Activated T-helper 1 cell treated with anti-CD3 and anti-CD28 coated beads, Interleukin-12 subunit alpha, Interleukin-12 subunit beta, Interleukin-2, Interleukin-4 antibody, amounts not matched to agents 30 ng/mL and 10 ng/mL and 1 ng/mL, durations not matched to agents 14 hours and 24 hours and 36 hours (primary cell): ENCODE measurements at places on chromosomes 13 and 19.

DNA sequence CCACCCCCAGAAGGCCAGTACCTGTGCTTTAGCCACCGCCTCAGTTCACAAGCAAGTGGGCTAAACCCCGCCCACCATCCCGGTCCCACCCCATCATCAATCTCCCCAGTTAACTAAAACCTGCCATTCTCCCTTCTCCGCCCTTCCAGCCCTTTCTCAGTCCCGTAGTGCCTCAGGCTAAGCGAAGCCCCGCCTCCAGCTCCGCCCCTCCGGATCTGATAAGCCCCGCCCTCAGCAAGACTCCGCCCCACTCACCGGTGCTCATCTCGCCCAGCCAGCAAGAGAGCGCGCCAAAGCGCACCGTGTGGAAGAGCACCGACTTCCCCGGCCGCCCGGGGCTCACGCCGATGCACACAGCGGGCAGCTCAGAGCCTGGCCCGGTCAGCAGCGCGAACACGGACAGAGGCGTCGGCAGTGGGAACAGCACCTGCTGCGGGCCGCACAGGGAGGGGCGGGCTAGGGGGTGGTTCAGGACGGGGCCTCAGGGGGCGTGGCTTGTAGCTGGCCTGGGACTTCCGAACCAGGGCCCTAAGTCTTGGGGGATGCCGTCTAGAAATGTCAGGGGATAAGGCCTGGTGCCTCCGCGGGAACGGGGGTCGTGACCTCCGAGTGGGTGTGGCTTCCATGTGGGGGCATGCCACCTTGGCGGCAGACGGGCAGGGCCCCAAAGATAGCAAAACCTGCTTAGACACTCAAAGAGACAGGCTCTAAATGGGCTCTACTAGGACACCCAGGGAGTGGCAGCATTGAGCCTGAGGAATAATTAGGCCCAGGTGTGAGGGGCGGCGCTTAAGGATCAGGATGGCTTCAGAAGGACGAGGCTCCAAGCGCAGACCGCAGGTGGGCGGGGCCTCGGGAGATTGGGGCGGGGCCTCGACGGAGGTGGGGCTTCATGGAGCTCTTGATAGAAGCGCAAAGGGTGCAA, 21.4 kb downstream of the MAP4K1 start:
- H3K27ac ChIP-seq = no peak overlapping the region
- no peaks in the 10 kb centered on the region for H3K4me1 ChIP-seq
- H3K36me3 ChIP-seq = peaks cover 34% of the 10 kb centered on the region
- no peaks in the 10 kb centered on the region for H3K27me3 ChIP-seq

GRCh38 chr19:35194012-35194984, 34.2 kb downstream of the FAM187B start:
- H3K4me3 ChIP-seq = no peak overlapping the region
- DNase-seq = no peak
- peaks cover 8% of the 10 kb centered on the region for H3K4me1 ChIP-seq
- H3K36me3 ChIP-seq = no peaks in the 10 kb centered on the region
- H3K27me3 ChIP-seq = peaks cover 12% of the 10 kb centered on the region
- no peak overlapping the region for H3K27ac ChIP-seq

GRCh38 chr13:74134221-74134776, at the start of gene KLF12:
Gene KLF12, minus strand, starts transcription at chr13:74134404.
- H3K4me3 ChIP-seq = peak within 1 kb of the TSS; percentile 95
- H3K36me3 ChIP-seq = peaks cover 2% of the 10 kb centered on the region
- peak within 1 kb of the TSS; percentile 99 for H3K27ac ChIP-seq
- peaks cover 46% of the 10 kb centered on the region for H3K4me1 ChIP-seq

DNA sequence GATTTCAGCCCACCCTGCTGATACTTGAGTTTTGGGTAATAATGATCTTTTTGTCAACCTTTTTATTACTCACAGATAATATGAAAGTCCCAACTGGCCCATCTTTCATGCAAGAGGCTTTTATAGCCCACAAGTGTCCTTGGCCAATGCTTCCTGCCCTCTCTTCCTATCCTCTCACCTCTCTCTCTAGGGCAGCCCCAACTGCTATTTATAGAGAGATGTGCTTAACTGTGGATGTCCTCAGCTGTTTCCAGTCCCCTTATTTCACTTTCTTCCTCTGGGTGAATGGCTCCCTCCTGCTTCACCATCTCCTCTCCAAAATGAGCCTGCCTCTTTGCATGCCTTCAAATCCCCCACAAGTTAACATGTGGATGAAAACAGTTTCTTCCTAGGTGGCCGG, 27.4 kb downstream of the ARHGEF7 start:
- H3K27ac ChIP-seq = no peak overlapping the region
- no peak for DNase-seq
- H3K4me3 ChIP-seq = no peak overlapping the region

GRCh38 chr13:89199138-89199537, 1528.0 kb downstream of the SLITRK5 start:
- no peaks in the 10 kb centered on the region for H3K4me1 ChIP-seq
- no peaks in the 10 kb centered on the region for H3K36me3 ChIP-seq
- H3K27me3 ChIP-seq = no peaks in the 10 kb centered on the region
- no peak overlapping the region for H3K27ac ChIP-seq

- no peak overlapping the region for H3K4me3 ChIP-seq
- no peak for DNase-seq
- no peaks in the 10 kb centered on the region for H3K27me3 ChIP-seq
- peaks cover 9% of the 10 kb centered on the region for H3K4me1 ChIP-seq
Measured at GRCh38 chr19:4506449-4507149, 11.7 kb downstream of the PLIN4 start.

DNA sequence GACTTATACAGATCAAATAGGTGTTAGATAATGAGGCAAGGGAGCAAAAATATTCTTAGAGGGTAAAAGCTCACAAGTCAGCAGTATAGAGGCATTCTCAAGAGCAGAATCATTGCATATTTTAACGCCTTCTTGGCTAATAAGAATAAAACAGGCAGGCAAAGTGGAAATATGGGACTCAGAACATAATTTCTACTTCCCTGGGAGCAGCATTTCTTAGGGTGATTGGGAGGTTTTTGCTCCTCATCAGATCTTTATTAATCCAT, 39.6 kb downstream of the LHFPL6 start:
- peaks cover 4% of the 10 kb centered on the region for H3K27me3 ChIP-seq
- no peak overlapping the region for H3K4me3 ChIP-seq
- H3K4me1 ChIP-seq = no peaks in the 10 kb centered on the region

DNA sequence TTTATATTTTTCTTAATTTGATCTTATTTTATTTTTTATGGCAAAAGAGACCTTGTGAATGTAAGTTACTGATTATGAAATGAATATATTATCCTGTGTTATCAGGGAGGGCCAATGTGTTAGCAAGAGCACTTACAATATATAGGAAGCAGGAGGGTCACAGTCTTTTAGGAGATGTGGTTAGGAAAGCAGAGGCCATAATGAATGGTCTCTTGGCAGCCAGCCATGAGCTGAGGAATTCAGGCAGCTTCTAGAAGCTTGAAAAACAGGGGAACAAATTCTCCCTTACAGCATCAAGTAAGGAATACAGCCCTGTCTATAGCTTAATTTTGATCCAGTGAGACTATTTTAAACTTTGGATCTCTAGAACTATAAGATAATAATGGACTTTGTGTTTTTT, 2374.6 kb downstream of the PCDH9 start:
- no peaks in the 10 kb centered on the region for H3K36me3 ChIP-seq
- H3K27ac ChIP-seq = no peak overlapping the region
- no peaks in the 10 kb centered on the region for H3K27me3 ChIP-seq
- no peak for DNase-seq
- no peaks in the 10 kb centered on the region for H3K4me1 ChIP-seq

GRCh38 chr13:29855009-29855408, 4.6 kb upstream of the UBL3 start:
- DNase-seq = no peak
- H3K36me3 ChIP-seq = no peaks in the 10 kb centered on the region
- peaks cover 43% of the 10 kb centered on the region for H3K4me1 ChIP-seq
- H3K27ac ChIP-seq = no peak overlapping the region

GRCh38 chr19:46766569-46767317, 20.5 kb upstream of the STRN4 start:
- no peak overlapping the region for H3K4me3 ChIP-seq
- DNase-seq = peak; percentile 46
- no peaks in the 10 kb centered on the region for H3K27me3 ChIP-seq
- H3K36me3 ChIP-seq = peaks cover 2% of the 10 kb centered on the region
- H3K4me1 ChIP-seq = peaks cover 6% of the 10 kb centered on the region

- no peaks in the 10 kb centered on the region for H3K4me1 ChIP-seq
- H3K27ac ChIP-seq = no peak overlapping the region
- DNase-seq = no peak
- no peak overlapping the region for H3K4me3 ChIP-seq
Measured at GRCh38 chr19:41689993-41690800, 2.1 kb upstream of the CEACAM7 start.
